ENCODE measurements at places on chromosomes 2 and 18.

GRCh38 chr18:55261253-55261652, 302.0 kb upstream of the CCDC68 start:
- no peak for DNase-seq

- DNase-seq: no peak
Observed at GRCh38 chr2:50443868-50444630, 587.9 kb downstream of the NRXN1 start.

DNA sequence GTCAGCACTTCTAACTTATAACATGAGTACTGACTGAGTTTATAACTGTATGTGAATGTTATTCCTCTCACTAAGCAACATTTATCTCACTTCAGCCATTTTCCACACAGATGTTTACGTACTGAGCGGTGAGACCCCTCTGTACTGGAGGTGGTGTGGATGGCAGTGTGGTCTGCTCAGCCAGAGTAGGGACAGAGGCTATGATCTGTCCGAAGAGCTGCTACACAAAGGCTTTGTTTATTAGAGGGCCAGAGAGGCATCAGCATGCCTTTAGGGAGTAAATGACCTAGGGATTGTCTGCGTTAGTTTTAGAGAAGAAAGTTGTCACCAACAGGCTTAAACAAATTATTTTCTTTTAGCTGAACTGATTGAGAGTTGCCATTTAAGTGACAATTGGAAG, 23.2 kb upstream of the TACR1 start:
- no peak for DNase-seq

DNA sequence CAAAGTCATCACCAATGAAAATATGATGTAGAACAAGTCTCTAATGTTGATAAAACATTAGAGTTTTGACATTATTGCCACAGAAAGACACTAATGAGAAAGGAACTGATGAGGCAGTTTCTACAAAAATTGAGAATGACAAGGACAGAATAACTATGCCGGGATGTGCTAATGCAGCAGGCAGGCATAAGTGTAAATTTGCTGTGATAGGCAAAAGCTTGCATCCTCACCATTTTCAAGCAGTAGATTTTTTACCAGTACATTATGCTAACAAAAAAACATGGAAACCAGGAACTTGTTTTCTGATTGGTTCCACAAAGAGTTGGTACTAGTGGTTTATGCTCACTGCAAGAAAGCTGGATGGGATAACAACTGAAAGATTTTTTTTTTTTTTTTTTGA, 715.5 kb upstream of the LRRTM4 start:
- no peak for DNase-seq

- peak; percentile 54 for DNase-seq
Observed at GRCh38 chr2:36356990-36357846, 1.6 kb downstream of the CRIM1 start.

- DNase-seq: no peak
Observed at GRCh38 chr18:31711365-31712172, 27.2 kb upstream of the B4GALT6 start.

- DNase-seq: no peak
Observed at GRCh38 chr18:7830468-7830867, 263.4 kb downstream of the PTPRM start.

DNA sequence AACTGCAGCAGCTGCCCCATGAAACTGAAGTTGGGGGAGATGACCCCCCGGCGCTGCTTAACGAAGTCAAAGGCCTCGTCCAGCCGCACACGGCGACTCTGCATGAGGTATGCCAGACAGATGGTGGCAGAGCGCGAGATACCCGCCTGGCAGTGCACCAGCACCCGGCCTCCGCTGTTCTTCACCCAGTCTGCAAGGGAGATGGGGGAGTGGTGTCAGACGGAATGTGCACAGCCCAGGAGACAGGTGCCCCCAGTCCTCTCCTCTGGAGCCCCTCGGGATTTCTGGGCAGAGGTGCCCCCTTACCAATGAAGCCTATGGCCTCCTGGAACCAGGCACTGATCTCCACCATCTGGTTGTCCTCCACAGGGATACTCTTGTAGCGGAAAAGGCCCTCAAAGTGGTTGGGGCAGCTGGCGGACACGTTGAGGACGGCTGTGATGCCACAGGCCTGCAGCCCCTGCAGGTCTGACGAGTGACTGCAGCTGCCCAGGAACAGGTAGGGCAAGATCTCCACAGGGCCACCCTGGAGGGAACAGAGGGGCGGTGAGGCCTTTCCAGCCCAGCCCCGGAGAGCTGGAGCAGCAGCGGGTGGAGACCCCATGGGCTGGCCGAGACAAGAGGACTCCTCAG, 1.3 kb downstream of the DUSP2 start:
- no peak for DNase-seq

DNA sequence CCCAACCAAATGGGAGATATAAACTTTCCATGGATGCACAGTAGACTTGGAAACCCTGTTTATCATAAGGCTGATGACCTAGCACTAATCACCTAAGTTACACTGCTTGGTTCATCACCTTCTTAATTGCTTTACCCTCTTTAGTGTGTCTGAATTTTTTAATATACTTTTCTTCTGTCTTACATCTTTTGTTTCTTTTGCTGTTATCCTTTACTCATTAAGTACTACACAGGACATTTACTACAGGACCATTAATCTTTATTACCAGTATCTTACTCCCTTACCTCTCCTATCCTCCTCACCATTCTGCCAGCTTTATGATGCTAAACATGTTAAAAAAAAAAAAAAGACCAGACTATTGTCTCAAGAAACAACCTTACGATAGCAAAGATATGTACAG, 333.6 kb downstream of the KIAA1328 start:
- no peak for DNase-seq

DNA sequence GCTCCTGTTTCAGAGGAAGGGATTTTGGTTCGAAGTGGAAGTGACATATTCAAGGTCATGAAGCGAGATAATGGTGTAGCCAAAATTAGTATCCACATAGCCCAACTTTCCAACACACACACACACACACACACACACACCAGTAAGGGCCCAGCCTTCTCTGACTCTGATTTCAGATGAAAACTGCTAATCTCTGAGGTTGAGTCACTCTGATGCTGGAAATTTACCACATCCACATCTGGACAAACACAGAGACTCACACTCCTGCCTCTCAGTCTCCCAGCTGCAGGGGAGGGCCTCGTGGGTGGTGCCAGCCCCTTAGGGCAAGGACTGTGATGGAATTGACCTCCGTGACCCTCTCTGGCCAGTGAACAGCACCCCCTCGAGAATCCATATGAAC, 29.0 kb upstream of the SLC35F6 start:
- no peak for DNase-seq

- no peak for DNase-seq
Observed at GRCh38 chr2:44612276-44612675, 250.5 kb downstream of the CAMKMT start.

DNA sequence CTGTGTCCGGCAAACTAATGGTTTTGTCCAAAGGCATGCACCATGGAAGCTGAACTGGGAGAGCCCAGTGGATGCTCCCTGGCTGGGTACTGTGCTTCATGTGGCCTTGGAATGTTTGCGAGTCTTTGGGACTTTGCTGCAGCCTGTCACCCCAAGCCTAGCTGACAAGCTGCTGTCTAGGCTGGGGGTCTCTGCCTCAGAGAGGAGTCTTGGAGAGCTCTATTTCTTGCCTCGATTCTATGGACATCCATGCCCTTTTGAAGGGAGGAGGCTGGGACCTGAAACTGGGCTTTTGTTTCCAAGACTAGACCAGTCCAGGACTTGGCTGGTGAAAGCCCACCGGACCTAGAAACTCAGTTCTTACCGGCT, 1.7 kb downstream of the MARS2 start:
- DNase-seq: no peak

GRCh38 chr2:11533278-11534070, at the start of gene GREB1:
TSS of gene GREB1 (plus strand) at chr2:11534045. CDS start at chr2:11556615, 22,570 bp downstream.
- no peak for DNase-seq

- peak; percentile 46 for DNase-seq
Observed at GRCh38 chr2:28751956-28752630, 463 bp downstream of the PPP1CB start.

DNA sequence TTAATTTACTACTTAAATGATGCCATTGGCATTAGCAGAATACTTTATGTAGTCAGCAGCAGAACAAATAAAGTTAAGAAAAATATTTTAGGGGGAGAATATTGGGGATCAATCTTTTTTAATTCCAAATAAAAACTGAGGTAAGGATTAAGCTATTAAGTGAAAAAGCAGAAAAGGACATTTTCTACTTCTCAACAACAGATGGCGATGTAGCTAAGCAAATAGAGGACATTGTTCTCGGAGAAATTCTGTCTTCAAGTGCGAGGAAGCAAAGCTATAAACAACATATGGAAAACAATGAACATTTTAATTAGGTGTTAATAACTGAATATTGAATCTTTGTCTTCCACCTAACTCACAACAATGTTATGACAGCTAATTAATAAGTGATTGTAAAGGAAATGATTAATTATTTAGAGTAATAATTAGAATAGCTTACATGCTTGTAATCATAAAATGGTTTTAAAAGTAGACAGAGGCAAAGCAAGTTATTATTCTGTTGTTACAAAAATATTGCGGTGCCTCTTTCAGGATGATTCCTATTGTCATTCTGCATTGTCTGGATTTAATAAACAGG, 32.9 kb upstream of the CCDC93 start:
- DNase-seq: no peak

- no peak for DNase-seq
Observed at GRCh38 chr18:47062471-47062870, 27.1 kb upstream of the ELOA2 start.

GRCh38 chr2:10932345-10933151, 20.8 kb downstream of the KCNF1 start:
- DNase-seq: no peak

GRCh38 chr2:158729873-158730620, 65.1 kb upstream of the DAPL1 start:
- no peak for DNase-seq

GRCh38 chr2:236663287-236664101, 93.9 kb downstream of the ACKR3 start:
- no peak for DNase-seq

DNA sequence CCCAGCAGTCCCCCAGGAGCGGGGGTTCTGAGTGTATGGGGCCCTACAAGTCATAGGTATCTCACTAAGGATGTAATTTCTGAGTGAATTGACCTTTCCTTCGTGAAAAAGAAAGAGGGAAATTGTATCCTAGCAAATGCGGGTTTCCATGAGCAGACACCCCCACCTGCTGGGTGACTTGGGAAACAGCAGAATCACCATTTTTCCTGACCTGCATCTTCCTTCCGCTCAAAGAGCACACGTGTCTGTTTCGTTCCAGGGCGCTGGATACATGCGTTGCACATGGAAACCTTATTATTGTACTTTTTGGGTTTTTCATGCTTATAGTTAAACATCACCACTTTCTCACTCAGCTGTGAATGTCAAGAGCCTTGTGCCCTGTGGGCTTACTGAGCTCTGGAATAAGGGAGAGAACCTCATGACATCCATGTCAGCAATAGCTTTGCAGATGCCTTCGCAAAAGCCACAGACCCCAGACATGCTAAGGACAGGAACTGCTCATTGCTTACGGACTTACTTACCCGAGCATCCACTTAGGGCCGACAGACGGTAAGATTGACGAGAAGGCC, 132.8 kb downstream of the TPO start:
- DNase-seq: no peak

DNA sequence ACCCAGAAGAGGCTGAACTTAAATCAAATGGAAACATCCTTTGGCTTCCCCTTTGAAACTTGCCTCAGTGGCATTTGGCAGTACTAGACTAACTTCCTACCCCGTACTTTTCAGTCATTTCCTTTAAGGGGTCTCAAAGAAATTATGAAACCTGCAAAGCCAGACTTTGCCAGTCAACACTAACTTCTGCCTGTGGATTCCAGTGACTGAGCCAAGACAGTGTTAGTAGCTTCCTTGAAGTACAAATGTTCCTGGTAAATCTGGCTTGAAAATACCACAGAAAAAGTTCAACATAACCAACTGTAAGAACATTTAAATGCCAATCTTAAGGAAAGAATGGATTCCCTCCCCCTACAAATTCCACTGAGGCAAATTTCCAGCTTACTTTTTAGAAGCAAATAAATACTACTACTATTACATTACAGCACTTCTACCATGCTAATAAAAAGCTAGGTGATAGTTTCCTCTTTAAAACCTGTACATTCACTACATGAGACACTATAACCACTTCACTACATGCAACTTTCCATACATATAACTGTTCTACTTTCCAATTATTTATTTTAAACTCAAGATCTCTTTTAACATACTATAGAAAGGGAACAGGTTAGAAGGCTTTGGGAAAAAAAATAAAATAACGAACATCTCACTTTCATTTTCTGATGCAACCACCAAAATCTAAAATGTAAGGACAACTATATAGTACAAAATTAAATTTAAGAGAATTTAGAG, 2.4 kb downstream of the PELI1 start:
- DNase-seq: peak; percentile 25

GRCh38 chr18:36831139-36831538, 2.2 kb downstream of the KIAA1328 start:
- DNase-seq: no peak

GRCh38 chr2:219520079-219520478, 5.8 kb downstream of the ASIC4 start:
- no peak for DNase-seq

DNA sequence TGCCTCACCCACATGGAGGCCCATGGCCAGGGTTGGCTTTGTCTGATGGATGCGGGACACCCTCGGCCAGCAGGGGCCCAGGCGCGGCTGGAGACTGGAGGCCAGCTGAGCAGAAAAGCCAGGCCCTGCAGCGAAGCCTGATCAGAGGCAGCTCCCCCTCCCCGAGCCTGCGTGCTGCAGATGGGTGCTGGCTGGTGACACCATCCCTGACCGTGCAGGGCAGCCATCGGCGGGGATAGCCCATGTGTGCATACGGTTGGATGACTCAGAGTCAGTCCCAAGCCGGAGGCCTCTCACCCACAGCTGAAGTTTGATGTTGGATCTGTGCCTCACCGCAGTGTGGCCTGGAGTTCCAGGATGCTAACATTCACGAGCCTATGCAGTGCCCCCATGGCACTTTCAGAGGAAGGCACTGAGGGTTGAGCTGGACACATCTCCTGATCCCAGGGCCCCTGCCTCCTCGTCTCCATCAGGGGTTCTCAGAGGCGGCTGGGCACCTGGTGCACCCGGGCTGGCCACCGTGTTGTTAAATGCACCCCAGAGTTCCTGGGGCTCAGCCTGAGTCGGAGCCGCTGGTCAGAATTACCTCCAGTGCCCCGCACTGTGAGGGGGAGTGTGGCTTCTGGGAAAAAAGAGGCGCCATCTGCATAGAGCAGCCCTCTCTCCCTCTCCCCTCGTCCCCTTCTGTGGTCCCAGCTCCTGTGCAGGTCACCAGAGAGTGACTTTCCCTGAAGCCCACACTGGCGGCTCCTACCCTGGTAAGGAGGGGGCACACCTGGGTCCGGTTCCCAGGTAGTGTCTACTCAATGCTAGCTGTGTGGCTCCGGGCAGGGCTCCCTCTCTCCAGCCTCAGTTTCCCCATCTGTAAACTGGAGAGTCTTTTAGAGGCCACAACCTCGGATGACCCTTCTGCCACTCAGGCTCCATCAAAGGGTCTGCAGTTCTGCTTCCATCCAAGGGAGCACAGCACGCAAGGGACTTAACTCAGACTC, 19.4 kb upstream of the KIF1A start:
- DNase-seq: no peak

DNA sequence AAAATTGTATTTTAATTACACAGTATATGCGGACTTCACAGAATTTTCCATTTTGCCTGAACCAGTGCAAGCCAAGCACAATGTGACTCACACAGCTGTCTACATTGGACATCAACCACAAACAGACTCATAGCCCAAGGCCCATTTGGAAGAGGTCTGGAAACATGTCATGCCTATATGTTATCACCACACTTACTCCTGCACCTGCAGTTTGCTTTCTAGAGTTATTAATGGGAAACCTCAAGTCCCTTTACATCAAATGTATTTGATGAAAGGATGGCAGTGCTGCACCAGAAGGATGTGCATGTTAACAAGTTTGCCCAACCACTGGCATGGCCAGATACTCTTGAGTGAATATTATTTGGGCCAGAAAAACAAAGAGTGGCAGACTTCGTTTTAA, 548.9 kb upstream of the CDH2 start:
- DNase-seq: no peak
